ENCODE measurements at places on chromosomes 12 and 14.

DNA sequence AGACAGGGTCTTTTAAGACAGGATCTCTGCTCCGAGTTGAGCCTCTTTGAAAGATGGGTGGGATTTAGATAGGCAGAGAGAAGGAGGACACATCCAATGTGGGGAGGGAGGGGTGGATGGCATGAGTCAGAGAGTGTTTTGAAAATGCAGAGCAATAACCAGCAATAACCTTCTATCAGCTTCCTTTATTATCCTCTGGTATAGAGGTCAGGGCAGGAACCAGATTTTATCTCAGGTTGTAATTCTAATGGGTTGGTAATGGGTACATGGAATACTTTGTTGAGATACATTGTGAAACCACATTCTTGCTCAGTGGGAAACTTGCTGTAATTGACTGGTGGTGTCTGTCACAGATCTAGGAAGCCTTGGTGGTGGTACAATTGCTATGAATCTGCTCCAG, 37.6 kb upstream of the CCDC63 start:
- DNase-seq = no peak

DNA sequence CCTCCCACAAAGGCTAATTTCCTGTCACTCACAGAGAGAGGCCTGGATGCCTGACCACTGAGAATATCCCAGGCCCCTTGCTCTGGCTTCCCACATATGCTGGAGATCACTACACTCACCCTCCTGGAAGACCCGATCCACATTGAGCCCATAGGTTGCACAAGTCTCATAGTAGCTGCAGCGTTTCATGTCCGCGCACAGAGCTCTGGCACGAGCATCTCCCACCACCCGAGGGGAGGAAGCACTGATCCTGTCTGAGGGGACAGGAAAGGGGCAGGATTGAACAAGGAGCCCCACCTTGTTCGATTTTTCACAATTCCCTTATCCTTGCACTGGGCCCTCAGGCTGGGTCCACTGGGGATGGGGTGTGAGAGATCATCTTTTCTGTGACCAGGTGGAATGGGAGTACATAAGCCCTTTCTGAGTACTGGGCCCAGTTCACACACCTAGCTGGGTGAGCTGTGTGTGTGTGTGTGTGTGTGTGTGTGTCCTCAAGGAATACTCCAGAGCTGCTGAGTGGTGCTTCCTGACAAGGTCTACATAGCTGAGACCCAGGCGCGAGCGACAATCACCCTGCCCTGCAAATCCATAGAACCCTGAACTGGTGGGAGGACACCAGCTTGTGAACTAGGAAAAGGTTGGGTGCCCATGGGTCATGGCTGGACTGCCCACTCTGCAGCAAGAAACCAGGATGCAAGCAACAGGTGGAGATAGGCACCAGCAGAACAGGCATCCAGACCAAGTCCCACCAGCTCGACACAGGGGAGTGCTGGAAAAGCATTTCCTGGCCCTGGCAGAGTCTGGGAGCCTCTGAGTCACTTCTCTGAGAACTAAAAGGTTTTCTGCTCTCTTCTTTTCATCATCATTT, 5.6 kb downstream of the AGAP2 start:
- DNase-seq = no peak

DNA sequence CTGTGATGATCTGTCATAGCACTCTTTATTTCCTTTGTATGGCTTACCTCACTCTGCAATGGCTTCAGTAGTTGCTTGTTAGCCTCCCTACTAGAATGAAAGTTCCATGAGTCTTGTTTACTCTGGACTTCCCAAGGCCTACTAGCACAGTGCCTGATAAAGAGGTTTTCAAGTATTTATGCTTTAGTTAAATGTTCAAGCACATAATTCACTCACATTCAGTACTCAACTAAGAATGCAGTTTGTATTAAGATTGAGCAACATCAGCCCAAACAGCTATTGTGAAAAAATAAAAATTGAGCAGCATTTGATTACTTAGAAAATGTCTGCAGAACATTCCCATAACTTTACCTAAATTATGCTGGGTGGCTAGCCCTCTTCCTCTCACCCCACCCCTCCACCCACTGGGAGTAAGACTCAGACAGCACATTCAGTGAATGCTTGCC, 158.9 kb upstream of the AMIGO2 start:
- no peak for DNase-seq

GRCh38 chr12:70883855-70884254, 36.7 kb downstream of the PTPRR start:
- DNase-seq = no peak

Measured in T-helper 9 cell (primary cell).